NCI-H2081 (cell line): ENCODE measurements at places on chromosomes 2 and 18.

GRCh38 chr2:169069341-169069740 is at the start of gene DHRS9:
Gene DHRS9 (plus strand): TSS chr2:169069563. CDS start chr2:169081582, 12,019 bp downstream.
- DNase-seq = no peak

- DNase-seq = no peak
These were observed 387.6 kb upstream of the TNP1 start for GRCh38 chr2:217247476-217247875.

DNA sequence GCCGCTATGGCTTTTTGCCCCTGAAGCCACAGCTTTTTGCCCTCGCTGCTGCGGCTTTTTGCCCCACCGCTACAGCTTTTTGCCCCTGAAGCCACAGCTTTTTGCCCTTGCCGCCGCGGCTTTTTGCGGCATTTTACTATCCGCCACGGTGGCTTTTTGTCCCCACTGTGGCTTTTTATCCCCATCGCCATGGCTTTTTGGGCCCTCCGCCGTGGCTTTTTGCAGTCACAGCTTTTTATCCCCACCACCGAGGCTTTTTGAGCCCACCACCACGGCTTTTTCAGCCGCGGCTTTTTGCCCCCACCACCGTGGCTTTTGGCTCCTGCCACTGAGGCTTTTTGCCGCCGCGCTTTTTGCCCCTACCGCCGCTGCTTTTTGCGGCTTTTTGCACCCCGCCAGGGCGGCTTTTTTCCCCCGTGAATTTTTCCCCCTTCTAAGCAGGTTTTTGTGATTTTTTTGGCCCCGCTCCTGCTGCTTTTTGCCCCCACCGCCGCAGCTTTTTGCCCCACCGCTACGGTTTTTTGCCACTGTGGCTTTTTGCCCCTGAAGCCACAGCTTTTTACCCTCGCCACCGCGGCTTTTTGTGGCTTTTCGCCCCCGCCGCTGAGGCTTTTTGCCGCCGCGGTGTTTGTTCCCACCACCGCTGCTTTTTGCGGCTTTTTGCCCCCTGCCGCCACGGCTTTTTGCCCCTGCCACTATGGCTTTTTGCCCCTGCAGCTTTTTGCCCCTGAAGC is 2797.2 kb upstream of the TEKT4 start:
- no peak for DNase-seq

- DNase-seq = no peak
These were observed 29.9 kb upstream of the ALKAL2 start for GRCh38 chr2:317501-318424.

- no peak for DNase-seq
These were observed 13.7 kb downstream of the PMS1 start for GRCh38 chr2:189797902-189798301.

DNA sequence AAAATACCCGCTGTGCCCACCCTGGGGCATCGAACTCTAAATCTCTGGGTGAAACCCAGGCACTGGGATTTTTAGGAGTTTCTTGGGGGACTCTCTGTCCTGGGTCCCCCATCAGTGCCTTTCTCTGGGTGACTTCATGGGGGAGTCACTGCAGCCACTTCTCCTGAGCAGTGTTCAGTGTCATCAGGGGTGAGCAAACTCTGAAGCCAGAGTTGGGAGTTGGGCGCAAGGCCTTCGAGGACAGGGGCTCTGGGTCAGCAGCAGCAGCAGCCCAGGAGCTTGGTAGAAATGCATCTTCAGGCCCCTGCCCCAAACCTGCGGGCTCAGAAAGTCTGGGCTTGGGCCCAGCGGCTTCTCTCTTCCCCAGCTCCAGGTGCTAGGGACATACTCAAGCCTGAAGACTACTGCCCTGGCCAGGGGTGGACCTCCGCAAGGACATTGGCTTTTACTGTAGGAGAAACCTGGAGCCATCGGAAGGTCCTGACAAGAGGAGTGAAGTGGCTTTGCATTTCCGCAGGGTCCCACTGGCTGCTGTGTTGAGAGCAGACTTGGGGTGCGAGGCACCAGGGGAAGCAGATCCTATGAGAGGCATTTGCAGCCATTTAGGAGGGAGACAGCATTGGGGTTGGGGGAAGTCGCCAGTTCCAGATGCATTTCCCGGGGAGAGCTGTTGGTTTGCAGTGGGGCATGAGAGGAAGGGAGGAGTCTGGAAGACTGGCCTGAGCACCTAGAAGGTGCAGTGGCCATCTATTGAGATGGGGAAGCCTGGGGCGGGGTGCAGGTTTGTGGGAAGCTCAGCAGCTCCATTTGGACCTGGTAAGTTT is 51.5 kb upstream of the FAHD2A start:
- DNase-seq = no peak

DNA sequence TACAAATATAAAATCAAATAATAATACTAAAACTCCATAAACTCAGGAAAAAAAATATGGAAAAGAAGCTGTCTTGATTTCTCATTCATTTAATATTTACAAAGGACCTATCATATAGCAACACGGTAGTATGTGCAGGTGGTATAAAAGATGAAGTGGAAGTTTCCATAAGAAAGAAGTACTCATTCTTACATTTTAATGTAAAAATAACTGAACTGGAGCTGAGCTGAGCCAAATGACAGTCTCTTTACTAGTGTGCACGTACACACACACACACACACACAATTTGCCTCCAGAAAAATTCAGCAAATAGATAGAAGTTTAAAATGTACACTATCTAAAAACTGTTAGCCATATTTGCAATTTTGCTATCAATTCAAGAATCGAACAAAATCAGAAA is 54.1 kb downstream of the ASXL2 start:
- no peak for DNase-seq

DNA sequence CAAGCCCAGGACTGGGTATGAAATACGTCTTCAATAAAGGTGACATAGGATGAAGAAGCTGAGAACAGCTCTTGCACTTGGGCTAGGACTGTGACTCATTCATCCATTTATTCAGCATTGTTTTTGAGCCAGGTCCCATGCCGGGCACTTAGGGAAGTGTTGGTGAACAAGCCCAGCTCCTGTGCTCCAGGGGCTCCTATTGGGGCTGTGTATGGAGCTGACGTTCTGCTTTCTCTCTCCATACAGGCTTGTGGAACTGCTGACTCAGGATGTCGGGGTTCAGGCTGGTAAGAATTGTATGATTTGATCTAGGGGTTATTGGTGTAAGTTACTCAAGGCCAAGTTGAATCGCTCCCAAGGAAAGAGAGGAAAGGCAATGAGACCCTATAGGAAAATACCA is 24.0 kb downstream of the MYO7B start:
- DNase-seq = no peak

- no peak for DNase-seq
These were observed 6.5 kb upstream of the CNDP2 start for GRCh38 chr18:74489676-74490075.

GRCh38 chr2:236698016-236698627 is 128.5 kb downstream of the ACKR3 start:
- no peak for DNase-seq

- DNase-seq = no peak
These were observed 332.5 kb downstream of the PID1 start for GRCh38 chr2:228938629-228939028.

DNA sequence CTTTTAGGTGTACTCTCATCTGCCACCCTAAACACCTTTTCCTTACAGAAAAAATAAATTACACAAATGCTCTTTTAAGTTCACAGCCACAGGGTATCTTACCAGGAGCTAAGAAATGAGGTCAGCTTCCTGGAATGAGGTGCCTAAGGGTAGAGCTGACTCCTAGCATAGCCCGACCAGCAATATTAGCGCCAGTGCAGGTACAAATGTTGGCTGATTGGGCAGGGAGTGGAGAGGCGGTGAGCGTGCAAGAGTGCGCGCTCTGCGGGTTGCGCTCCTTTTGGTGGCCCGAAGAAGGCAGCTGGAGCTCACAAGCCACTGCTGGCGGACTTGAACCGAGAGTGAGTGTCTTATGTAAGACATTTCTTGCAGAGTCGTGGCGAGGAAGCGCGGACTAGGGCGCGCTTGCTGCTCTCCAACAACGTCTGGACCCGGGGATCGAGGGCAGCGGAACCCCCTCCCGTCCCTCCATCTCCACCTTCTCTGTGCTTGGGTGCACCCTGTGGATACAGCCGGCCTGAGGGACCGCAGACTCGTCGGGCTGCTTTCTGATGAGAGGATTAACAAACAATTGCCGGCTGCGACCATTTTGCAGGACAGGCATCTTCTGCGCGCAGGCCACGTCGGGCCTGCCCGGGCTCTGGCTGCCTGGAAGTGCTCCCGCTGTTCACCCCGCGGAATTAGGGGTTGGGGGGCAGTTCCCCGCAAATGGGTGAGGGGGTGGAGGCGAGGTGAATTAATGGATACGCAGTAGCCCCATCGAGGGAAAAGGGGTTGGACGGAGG is 17.3 kb downstream of the BOLA3 start:
- no peak for DNase-seq

GRCh38 chr2:160484859-160485520 is 8.6 kb downstream of the RBMS1 start:
- DNase-seq = no peak

- DNase-seq = no peak
These were observed 34.6 kb upstream of the PAIP2B start for GRCh38 chr2:71261534-71261933.

- no peak for DNase-seq
These were observed 713.0 kb downstream of the TDRD15 start for GRCh38 chr2:21836719-21837118.

- DNase-seq = no peak
These were observed 92.6 kb upstream of the PNPT1 start for GRCh38 chr2:55786280-55786679.

- DNase-seq = peak; percentile 2
These were observed 263.8 kb downstream of the RBM43 start for GRCh38 chr2:150997702-150998440.

DNA sequence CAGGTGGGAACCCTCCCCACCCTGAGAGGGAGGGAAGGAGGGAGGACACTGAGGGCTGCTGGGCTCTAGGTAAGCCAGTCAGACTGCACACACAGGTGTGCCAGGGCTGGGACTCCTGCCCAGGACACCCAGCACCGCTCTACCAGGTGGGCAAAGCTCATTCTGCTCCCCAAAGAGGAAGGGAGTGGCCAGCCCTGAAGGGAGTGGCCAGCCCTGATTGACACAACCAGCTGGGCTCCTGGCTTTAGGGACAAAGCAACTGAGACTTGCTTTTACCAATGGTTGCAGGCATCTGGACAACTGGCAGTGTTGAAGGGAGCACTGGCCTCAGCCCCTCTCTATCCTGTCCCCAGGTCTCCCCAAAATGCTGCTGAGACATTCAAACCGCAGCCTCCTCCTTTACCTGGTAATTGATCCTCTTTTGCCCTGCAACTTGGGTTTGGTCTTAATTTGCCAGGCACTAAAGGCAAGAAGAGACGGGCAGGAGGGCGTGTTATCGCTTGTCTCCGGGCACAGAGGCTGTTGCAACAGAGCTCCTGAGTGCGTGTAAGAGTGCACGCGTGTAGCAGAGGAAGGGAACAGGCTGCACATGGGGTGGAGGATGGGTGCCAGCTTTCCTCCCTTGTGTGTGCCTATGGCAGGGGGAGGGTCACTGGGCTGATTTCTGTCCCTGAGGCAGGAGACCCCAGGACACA is 14.5 kb upstream of the FOSL2 start:
- DNase-seq = no peak

DNA sequence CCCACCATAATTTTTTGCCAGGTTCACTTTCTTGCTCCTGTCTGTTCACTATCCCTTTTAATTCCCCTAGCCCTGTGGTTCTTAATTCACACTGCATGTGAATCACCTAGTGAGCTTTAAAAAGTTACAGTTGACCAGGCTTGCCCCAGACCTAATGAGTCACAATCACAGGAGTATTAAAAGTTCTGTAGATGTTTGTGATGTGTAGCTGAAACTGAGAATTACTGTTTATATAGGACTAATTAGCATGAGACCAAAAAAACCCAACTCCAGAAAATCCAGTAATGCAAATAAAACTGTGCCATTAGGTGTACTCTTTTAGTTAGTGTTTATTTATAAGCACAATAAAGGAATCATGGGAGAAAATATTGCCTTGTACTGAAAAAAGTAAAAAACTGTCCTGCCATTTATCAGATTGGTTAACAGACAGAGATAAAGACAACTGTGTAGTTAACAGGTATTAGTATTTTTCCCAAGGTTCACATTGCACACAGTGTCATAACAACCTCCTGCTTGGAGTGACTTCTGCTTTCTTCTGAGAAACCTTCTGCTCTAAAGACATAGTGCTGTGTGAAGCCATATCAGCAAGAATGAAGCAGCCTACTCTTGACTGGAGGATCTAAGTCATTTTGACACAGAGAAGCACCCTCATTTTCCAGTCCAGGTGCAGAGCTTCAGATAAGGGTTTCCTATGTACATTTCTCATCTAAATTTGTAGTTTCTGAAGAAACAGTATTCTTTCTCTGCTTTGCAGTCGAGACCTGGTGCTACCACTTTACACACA is 39.0 kb downstream of the VAPA start:
- no peak for DNase-seq

DNA sequence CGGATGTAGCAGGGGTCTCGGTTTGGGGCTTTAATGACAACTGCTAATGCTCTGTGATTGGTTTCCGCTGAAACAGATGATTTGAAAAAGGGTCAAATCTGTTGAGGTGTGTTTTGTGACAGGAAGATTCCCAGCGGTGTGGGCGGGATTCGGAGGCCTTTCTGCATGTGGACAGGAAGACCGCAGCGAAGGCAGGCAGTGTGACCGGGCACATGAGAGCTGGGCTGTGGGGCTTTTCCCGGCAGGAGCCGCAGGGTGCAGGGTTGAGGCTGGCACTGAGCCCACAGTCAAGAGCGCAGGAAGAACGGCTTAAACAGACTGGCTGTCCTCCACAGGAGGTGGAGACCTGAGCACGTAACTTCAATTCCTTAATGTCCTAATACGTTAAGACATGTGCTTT is 180.0 kb upstream of the TPO start:
- DNase-seq = peak; percentile 40

- peak; percentile 33 for DNase-seq
These were observed 29.8 kb downstream of the BABAM2 start for GRCh38 chr2:27920148-27920885.

DNA sequence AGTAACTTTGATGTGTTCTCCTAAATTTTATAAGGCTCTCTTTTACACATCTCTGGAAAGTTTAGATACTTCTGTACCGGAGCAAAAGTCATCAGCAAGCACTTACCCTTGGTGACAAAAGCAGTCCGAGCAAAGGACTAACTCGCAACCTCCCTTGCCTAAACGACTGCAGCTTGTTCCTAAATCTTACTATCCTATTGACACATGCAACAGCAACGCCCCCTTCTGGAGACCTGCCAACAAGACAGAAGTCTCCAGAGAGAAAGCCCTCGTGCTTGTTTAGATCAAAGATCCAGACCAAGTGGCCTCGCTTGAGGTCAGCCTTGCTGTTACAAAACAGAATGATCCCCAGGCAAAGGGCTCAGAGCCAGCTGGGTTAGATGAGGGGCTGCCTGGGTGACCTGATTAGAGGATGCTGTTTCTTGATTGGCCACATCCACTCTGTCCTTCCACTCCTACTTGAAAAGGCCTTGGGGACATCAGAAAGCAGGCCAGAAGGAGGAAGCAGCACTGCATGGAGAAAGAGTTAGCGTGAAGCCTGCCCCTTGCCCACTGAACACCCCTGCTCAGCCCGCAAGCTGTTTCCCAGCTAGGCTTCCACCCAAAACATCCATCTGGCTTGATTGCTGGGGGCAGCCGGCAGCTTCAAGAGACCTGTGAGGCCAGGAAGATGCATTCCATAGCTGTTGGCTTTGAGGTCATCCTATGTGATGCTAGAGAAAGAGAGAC is 94.3 kb downstream of the HNRNPLL start:
- DNase-seq = peak; percentile 83
